ENCODE measurements at places on chromosomes 1 and 21.

GRCh38 chr1:66752671-66753371, 562 bp downstream of the DYNLT5 start:
- no peak for DNase-seq

- no peak for DNase-seq
These were observed 1561.5 kb downstream of the MRPL39 start for GRCh38 chr21:24045775-24046215.

DNA sequence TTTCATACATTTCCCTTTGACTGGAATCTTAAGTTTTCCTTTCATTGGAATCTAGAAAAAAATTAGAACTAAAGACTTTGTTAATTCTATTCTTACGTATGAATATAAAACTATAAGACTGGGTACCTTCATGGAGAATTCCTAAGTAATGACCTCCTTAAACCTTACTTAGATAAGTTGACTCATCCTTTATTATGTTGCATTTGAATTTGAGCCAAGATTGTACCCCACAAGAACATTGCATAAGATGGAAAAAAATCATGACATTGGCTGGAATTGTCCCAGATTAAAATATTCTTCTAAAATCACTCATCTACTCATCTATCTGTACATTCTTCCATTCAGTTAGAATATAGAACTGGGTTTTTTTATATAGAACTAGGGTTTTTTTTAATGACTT, 137.4 kb downstream of the C1orf21 start:
- no peak for DNase-seq

- no peak for DNase-seq
These were observed 29.3 kb upstream of the ZBTB21 start for GRCh38 chr21:42039470-42039901.

DNA sequence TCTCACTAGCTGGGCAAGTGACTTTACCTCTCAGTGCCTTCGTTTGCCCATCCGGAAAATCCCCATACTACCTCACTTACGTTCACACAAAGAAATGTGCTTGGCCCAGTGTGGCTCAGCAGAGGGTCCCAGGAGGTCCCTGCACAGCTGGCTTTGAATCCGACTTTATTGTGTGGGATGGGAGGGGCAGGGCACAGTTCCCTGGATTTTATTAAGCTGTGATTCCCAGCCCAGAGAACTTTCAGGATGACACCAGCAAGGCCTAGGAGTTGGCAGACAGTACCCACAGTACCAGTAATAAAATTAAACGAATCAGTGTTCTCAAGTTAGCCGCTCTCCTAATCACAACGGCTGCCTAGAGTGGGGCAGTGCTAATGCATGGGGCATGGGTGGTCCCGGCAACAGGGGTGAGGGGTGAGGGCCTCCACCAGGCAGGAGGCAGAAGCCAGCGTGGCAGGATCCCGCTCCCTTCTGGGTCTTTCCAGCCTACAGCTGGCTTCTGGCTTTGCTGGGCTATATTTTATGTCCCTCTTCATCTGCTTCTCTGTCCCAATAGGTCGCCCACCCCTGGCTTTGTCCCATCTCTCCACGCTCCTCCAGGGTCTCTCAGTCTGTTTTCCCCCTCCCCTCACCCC, 74.9 kb downstream of the VWA5B1 start:
- DNase-seq = no peak

DNA sequence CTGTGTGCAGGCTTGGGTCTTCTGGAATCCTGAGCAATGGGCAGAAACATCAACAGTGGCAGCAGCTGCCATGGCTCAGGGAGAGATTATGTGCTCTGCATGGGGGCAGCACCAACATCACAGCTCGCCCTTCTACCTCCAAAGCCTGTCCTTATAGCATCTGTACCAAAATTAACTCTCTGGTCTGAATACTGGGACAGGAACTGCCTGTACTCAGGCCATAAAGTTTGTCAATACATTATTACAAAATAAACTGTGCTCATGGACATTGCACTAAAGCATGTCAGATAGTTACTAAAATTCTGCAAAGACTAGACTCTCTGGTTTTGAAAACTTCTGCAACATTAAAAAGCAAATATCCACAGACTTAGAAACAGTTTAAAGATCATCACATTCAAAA, 91.6 kb downstream of the ZC3H11B start:
- no peak for DNase-seq

DNA sequence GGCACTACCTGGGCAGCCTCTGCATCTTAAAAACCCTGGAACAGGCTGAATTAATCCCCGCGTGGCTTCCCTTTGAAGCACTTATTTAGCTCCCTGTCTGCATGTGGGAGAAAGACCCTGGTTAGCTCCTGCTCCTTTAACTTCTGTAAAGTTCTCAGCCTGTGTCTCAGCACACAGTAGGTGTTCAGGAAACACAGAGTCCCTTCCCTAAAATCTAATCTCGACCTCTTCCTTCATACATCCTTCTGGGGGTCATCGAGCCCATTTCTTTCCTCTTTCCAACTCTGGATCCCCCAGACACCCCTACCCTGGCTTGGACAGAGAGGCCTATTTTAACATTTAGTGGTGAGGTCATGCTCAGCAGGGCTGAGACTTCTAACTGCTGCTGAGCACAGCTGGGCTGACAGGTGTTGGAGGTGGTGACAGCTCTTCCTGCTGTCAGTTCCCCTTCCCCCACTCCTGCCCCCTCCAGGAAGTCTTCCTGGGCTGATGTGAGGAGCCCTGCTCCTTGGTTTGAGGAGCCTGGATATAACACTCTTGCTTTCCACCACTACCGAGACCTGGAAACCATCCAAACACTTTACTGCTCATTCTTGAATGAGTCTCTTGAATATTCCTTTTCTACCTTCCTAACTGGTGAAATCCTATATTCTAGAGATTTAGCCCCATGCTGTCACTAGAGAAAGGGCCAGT, 5.3 kb downstream of the E2F2 start:
- DNase-seq = no peak

- no peak for DNase-seq
These were observed 2.3 kb upstream of the HPCA start for GRCh38 chr1:32884032-32884372.

GRCh38 chr1:214496126-214496525, 55.3 kb downstream of the PTPN14 start:
- no peak for DNase-seq

DNA sequence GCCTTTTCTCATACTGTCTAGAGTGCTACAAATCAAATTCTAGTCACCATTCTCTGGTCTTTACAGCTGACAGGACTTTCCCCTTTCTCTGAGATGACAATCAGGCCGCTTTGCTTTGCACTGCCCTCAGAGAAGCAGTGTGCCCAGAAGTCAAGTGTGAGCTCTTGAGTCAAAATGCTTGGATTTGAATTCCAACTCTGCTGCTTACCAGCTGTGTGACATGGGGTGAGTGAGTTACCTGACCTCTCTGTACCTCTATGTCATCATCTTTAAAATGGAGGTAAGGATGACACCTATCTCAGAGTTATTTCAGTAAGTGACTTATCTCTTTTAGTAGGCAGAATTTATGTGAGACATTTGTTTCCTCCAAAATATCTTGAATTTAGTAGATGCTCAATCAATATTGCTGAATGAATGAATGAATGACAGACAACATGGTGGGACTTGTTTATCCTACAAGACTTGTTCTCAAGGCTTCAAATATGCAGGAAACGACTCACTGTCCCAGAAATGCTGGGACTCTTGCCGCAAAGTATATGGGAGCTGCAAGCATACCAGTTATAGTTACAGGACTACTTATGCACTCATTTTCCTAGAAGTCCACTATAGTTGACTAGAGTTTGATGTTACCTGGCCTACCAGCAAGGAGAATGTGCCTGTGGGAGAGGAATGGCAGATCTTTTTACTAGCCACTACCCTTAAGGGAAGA, 38.1 kb upstream of the A3GALT2 start:
- no peak for DNase-seq

- DNase-seq = no peak
These were observed 4.7 kb upstream of the TINAGL1 start for GRCh38 chr1:31571340-31572295.

- no peak for DNase-seq
These were observed 479.4 kb downstream of the OMA1 start for GRCh38 chr1:58067082-58067481.

- DNase-seq = no peak
These were observed 5.2 kb downstream of the TRNP1 start for GRCh38 chr1:26998429-26999300.

All from stimulated activated CD8-positive, alpha-beta memory T cell treated with anti-CD3 and anti-CD28 coated beads, Interleukin-15, amount 100 ng/mL, for 24 hours (primary cell).